ENCODE measurements at places on chromosomes 2 and 18.

DNA sequence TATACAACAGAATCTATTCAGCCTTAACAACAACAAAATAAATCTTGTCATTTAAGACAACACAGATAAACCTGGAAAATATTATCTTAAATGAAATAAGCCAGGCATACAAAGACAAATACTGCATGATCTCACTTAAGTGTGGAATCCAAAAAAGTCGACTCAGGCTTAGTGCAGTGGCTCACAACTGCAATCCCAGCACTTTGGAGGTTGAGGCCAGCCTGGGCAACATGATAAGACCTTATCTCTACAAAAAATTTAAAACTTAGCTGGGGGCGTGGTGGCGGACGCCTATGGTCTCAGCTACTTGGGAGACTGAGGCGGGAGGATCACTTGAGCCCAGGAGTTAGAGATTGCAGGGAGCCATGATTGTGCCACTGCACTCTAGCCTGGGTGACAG, 75.2 kb upstream of the RNU4ATAC start:
- DNase-seq, result no peak

- DNase-seq, result no peak
These were observed 436.4 kb upstream of the ST6GAL2 start for GRCh38 chr2:107322416-107322815.

GRCh38 chr2:61620244-61621159, 82.3 kb upstream of the XPO1 start:
- no peak for DNase-seq

DNA sequence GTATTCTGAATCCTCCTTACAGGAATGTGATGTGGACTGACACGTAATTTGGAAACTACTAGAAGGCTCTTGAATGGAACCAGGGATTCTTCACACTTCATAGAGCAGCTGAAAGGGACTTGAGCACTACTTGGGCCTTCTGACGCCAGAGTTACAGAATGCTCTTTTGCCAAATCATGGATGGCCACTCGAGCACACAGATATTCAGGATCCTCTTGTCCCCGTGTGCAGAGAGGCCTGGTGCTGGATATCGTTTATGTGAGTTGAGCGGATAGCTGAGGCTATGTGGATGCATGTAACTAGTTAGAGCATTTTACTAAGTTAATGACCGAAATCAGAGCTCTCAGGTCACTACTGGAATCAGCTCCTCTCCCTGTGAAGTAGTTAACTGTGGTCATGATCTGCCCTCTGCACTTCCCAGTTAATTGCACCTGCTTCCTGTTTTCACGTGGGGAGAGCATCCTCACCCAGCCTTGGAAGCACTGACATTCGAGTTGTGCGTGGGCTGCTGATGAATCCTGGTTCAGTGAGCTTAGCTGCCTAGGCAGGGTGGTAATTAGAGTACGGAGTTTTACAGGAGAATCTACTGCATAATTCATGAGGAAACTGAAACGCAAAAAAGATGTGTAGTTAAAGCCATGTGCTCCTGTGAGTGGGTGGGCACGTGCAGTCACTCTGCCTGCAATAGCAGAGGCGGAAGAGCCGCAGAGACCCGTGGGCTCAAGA, 5.2 kb upstream of the TPO start:
- no peak for DNase-seq

DNA sequence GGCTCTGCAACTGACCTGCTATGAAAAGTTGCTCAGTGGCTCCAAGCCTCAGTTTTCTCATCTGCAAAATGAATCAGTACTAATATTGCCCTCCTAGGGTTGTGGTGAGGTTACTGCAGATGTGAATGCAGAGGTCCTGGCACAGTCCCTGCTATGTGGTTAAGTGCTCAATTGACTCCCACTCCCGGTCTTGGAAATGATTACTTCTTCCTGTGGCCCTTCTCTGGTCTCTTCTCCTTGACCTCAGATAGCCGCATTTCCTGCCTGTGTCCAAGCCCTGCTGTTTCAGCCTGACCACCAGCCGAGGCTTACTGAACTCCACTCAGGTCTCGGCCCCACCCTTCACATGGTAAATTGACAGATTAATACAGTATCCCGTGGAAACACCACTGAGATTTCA, 26.3 kb downstream of the CNGA3 start:
- DNase-seq, result no peak

DNA sequence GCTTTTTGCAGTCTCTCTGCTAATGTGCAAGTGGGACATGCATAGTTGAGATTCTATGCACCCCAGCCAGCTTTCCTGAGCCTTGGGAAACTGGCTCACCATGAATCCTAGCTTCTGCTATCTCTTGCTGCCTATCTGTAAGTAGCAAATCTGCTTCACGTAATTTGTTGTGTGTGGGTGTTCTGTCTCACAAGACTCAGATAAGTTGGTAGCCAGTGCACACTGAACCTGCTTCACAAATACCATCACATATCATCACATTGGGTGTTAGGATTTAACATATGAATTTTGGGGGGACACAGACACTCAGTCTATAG, 13.9 kb upstream of the VRK2 start:
- no peak for DNase-seq

DNA sequence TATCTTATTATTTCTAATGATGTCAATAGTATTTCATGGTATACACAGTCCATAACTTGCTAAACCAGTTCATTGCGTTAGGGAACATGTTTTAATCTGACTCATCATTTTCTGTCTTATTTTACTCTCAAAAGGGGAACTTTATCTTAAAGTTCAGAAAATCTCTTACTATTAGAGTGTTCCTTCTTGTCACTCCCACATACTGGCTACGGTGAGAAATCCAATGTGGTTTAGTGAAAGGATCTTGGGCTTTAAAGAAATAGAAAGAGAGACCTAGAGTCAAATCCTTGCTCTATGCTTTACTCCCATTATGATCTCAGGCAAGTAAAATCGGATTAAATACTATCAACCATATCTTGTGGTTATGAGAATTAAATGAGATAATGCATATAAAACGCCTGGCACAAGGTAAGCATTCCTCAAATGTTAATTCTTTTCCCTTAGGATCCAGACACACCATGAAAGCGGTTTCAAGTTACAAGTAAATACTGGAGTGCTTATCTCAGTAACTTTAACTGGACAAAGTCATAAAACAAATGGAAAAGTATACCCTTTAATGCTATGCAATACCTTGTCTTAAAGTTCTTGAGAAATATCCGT, 576.0 kb downstream of the ARHGAP15 start:
- no peak for DNase-seq

GRCh38 chr2:19536136-19536535, 177.7 kb upstream of the OSR1 start:
- DNase-seq, result no peak
